ENCODE measurements at places on chromosomes 3 and 15.

- no peak for DNase-seq
Measured at GRCh38 chr3:99373088-99373845, 265.1 kb upstream of the COL8A1 start.

DNA sequence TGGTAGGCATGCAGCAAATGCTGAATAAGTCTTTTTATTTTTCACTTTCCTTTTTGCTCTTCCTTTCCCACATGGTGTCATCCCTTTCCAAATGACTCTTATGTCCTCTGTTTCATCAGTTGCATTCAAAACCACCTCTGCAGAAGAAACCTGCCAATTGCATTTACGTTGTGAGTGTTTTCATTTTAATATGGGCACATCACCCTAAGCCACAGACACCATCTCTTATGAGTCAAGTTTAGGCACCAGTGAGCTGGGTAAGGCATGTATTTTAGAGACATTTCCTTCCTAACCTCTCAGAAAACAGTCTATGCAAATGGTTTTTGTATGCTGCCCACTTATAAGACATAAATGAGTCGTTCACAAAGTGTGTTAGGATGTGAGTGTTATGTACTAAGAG, 223.3 kb upstream of the ADAMTS9 start:
- no peak for DNase-seq

DNA sequence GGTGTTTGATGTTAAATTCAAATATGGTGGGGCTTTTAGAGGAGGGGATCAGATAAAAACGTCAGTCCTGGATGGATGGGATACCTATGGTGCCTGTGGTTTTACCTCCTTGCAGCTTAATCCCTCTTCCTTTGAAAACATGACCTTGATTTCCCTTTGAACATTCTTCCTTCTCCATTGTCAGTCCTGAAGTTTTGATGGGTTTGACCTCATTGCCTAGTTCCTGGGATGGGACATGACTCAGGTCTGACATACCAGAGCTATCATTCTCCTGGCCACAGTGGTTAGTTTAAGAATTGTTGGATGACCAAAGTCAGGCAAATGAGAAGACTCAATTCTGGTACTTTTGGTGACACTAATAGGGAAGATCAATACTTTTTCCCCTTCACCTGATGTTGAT, 87.2 kb downstream of the PRICKLE2 start:
- DNase-seq: no peak

DNA sequence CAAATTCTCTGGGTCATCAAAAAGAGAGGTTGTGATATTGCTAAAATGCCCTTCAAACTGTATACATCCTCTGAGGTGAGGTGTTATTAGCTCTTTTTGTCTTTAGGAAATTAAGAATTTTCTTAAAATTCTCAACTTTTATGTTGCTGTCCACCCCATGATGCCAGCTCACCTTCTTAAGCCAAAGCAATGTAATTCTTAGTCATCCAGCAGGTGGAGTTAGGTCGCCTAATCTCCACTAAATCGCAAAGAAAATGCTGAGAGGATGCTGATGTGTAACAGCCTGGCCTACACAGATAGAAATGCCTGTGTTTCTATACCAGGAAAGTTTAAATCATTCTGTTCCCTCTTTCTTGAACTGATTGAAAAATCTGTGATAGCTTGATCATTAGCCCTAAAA, 770.2 kb upstream of the ALCAM start:
- no peak for DNase-seq

- DNase-seq: no peak
Measured at GRCh38 chr3:44914936-44915335, 40.5 kb downstream of the TGM4 start.

DNA sequence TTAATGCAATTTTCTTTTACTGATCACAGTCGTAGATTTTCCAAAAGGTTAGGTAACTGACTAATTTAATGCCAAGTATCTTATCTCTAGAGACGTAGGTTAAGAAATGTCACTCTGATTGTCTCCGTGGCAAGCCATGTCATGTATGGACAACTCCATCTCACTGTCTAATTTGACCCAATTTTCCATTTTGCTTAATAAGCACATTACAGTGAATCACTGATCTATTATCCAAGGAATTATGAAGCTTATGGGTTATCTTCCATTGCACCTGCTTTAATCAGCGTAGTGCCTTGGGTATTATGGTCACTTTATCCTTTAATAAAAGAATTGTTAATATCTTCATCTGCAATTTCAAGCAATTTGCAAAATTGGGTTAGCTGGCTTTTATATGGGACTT, 557.4 kb upstream of the ROBO2 start:
- no peak for DNase-seq

DNA sequence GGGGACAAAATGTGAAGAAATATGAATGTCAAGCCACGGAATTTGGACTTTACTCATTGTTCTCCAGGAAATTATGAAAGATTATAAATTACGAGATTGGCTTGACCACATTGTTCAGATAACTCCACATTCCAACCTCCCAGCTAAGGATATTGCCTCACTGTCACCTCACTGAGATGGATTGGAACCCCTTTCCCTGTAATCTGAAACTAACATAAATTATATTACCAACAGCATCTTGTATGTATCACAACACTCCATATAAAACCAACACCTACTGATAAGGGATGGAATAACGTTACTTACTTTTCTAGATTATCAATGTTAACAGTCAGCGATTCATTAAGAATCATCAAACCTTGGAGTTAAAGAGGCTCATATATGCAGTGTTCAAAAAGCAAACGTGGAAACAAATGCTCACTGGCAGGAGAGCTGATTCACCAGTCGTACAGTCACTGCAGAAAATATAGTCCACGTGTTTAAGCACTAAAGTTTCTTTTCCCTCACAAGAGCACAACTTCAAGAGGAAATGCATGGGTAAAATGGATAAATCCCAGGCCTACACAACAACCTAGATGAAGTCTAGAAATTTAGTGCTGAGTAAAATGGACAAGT, 451.5 kb downstream of the FGF12 start:
- DNase-seq: no peak

- DNase-seq: no peak
Measured at GRCh38 chr3:115932807-115933206, 309.5 kb downstream of the GAP43 start.

DNA sequence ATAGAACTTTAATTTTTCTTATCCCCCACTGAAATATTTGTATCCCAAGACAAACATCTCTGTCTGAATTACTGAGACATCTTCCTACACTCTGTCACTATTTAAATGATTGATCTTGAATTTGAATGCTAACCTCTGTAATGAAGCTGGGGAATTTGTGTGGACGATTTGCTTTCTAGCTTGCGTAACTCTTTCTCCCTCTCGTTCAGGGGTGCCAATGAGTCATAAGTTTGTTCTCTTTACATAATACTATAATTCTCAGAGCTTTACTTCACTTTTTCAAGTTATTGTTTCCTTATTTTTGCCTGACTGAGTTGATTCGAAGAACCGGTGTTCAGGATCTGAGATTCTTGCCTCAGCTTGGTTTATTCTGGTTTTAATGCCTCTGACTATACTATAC, 783.3 kb upstream of the CADM2 start:
- DNase-seq: no peak

- peak; percentile 58 for DNase-seq
Measured at GRCh38 chr3:119098619-119099222, 47.2 kb upstream of the TEX55 start.

DNA sequence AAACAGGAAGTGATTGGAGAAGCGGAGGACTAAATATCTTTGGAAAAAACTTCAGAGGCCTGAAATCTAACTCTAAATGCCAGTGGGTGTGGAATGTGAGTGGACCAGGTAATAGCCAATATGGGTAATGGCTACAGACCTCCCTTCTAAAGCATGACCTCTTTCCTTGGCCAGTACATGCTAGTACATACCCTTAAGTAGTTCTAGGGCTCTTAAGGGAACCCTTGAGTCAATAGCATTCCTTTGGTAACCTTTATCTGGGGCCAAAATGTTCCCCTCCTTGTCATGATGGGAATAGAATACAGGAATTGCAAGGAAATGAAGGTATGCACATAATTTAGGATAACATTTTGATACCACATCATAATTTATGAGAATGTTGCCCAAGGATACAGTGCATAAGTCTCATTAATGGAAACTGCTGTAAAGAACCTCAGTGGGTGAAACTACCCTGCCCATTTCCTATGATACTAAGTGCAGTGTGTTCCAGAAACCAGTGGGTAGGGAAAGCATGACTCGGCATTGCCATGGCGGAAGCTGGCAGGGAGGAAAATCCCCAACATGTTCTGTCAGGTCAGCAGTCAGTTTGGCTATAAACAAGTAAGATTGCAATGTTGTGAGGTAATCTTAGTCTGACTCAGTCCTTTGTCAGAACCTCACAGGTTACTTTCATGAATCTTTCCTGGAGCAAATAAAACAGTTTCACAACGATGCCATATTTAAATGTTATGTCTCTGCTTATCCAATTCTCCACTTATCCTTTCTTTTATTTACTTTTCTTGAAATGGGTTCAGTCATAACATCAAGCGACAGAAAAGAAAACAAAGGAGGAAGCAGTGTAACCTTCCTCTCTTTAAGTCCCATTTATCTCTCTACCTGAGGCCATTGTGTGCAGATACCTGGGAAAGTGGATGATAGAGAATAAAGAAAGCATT, 23.5 kb upstream of the RAP2B start:
- no peak for DNase-seq

- no peak for DNase-seq
Measured at GRCh38 chr15:98967916-98968315, 39.7 kb downstream of the PGPEP1L start.

- DNase-seq: no peak
Measured at GRCh38 chr3:101182734-101183133, 137.6 kb downstream of the IMPG2 start.

GRCh38 chr3:179991883-179992282, 44.9 kb downstream of the PEX5L start:
- DNase-seq: no peak

GRCh38 chr15:84111575-84111974, 124.0 kb upstream of the GOLGA6L4 start:
- DNase-seq: no peak

- no peak for DNase-seq
Measured at GRCh38 chr3:182947888-182948287, 32.5 kb downstream of the DCUN1D1 start.

DNA sequence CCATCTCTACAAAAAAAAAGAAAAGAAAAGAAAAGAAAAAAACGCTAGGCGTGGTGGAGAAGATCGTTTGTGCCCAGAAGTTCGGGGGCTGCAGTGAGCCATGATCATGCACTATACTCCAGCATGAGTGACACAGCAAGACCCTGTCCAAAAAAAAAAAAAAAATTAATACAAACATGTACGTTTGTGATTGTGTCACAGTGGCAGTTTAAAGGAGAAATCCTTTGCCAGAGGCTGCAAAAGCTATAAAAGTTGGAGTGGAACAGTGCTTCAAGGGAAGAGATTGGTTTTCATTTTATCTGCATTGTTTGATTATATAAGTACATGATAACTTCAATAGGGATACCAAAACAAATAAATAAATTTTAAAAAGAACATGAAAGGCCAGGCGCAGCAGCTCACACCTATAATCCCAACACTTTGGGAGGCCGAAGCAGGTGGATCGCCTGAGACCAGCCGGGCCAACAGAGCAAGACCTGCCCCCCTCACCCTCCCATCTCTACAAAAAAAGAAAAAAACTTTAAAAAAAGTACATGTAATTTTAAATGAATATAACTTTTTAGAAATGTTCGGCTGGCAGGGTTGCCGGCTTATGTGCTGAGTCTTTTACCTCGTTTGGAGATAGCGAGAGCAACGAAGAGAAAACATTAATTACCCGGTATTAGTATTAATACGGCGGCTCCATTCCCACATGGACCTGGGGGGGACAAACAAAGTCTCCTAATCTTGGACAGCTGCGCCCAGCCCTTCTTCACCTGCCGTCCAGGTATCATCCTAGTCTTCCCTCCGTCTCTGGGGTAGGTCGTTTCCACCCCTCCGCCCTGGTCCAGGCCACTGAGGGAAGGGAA, 573 bp upstream of the DIS3L start:
- peak; percentile 6 for DNase-seq

DNA sequence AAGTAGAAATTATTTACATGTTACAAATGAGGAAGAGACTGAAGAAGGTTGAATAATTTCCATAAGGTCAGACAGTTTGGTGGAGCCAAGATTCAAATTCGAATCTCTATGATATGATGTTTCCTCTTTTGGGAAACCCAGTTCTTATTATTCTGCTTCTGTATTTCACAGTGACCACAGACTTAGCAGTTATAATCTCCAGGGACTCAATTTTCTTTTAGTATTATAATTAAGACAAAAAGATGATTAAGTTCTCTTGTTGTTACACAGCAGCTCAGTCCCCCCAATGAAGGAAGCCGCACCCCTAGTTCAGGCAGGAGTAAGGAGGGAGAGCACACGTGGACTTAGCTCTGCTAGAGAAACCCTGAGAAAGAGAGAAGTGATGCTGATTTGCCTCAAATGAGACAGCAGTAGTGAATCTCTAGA, 130.6 kb downstream of the CCNL1 start:
- no peak for DNase-seq

GRCh38 chr15:60370869-60371136, 27.0 kb downstream of the ANXA2 start:
- no peak for DNase-seq

- no peak for DNase-seq
Measured at GRCh38 chr3:47849699-47850563, 47.0 kb downstream of the DHX30 start.

- DNase-seq: no peak
Measured at GRCh38 chr3:124260206-124260915, 268.4 kb upstream of the ROPN1 start.

GRCh38 chr15:45458746-45459403, 63.7 kb downstream of the SLC30A4 start:
- peak; percentile 84 for DNase-seq

GRCh38 chr15:82158811-82159210, 103.7 kb downstream of the EFL1 start:
- no peak for DNase-seq

- no peak for DNase-seq
Measured at GRCh38 chr15:82017656-82018055, 28.2 kb downstream of the MEX3B start.

DNA sequence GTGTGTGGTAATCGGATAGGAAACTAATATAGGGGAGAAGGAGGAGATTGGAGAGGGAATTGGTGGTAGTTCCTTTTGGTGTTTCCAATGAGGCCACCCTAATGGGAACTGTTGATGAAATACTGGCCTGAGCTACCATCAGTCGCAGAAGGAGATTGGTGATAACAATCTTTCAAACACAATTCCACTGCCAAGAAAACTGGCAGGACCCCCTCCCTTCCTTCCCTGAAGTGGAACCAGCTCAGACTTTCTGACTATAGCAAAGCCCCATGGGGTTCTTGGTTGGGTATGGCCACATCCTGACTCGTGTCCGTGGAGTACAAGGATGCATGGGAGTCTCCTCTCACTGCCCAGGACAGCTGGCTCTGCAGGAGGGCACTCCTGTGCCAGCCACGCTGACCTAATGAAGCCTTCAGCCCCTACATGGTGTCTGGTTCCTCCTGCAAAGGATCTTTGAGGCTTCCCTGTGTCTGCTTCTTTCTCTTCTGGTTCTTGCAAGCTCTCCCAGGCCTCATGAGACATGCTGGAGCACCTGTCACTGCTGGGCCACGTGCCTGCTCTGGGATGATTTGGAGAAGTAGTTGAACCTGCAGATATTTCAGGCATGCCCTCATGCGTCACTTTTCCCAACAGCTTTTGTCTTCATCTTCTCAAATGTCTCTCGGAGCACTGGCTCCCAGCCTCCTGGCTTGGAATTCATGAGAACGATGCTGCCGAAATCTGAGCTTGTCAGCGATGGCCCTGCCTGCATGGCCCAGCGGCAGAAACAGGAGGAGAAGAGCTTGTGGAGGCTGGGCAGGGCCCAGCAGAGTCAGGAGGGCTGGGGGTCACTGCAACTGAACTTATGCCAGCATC, 90.0 kb upstream of the ADPGK start:
- no peak for DNase-seq

GRCh38 chr15:66722757-66723540, 20.9 kb downstream of the SMAD6 start:
- DNase-seq: no peak

Data from CD4-positive, alpha-beta T cell (primary cell).